ENCODE measurements at places on chromosomes 5 and 9.
A peak's percentile ranks its signal among the peaks of the same experiment; 100 is the strongest.

DNA sequence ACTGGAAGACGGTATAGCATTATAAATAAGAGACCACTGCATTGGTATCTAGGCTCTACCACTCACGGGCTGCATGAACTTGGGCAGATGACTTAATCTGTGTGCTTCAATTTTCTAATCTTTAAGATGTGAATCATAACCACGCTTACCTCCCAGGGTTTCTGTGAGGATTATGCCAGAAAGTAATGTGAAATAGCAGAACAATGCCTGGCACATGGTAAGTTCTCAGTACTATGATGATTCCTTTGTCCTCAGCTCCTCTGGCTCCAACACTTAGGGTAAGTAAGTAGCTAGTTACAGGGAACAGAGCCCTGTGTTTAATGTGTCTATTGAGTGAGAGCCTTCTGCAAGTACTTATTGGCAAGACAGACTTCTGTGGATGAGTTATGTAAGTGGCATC, 31.1 kb downstream of the POU4F3 start:
- no peak for DNase-seq

DNA sequence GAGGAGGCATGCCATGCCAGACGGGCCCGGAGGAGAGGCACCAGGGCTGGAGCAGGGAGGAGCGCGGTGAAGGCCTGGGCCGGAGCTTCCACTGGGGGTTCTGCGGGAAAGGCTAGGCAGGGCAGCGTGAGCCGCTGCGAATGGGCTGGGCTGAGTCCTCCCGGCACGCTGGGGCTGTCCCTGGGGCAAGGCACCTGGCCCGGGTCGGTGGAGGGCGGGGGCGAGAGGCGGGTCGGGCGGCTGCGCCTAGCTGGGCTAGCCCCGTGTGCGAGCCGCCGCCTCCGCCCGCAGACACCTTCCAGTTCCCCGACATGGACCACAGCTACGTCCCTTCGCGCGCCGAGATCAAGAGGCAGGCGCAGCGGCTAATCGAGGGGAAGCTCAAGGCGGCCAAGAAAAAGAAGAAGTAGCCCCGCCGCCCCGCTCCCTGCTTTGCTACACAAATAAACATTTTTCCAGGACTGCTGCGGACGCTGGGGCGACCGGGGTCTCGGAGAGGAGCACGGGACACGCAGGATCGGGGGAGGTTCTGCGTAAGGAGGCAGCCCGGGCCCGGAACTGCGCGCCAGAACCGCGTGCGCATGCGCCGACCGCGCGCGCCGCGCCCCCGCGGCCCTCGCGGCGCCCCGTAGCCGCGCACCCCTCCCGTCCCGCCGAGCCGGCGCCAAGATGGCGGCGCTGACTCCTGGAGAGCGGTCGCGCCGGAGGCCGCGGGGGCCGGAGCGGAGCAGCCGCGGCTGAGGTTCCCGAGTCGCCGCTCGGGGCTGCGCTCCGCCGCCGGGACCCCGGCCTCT, at the start of gene RABL6:
TSS of gene RABL6 (plus strand) at position 668 of the 794 bp plus-strand sequence. CDS start 249 bp downstream, outside the sequence.
- DNase-seq, result peak; percentile 57

DNA sequence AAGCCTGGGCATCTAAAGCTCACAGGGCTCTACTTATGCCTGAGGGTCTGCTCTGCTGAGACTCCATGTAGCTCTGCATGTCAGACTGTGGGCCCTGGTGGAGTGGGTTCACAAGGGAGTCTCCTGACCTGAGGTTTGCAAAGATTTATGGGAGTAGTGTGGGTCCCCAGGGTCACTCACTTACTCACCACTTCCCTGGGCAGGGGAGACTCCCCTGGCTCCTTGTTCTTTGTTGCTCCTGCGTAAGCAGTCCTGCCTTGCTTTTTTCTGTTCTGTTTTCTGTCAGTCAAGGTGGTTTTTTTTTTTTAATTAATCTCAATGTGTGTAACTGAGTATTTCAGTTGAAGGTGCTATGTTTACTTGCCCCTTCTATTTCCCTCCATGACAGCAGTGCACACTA, 256.6 kb downstream of the TMEM38B start:
- DNase-seq, result no peak

DNA sequence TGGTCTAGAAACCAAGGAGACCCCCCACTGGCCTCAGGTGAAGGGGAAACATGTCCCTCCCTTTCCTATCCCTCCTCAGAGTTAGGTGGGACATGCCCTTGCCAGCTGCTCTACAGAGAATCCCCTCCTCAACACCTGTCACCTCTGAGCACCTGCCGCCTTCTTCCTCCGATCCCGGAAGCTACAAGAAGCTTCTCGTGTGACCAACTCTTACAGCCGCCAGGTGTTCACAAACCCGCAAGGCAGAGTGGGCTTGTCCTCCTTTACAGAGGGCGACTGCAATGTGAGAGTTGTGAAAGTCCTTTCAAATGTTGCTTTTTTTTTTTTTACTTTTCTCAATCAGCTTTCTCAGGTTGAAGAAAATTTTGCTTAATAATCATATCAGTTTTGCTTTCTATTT, 3.7 kb upstream of the ICE1 start:
- no peak for DNase-seq

DNA sequence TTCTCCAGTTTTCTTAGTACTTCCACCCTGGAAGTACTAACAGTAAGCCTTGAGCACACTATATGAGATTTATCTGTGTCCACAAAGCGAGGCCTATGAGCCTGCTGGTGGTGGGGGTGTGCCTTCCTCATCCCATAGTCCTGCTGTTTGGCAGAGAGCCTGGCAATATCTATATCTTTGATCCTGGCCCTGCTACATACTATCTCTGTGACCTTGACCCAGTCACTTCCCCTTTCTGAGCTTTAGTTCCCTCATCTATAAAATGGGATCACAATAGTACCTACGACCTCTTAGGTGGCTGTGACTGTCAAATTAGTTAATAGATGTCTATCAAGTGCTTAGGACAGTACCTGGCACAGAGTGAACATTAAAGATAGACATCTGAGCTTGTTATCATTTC, 114.6 kb upstream of the SAP30L start:
- no peak for DNase-seq

DNA sequence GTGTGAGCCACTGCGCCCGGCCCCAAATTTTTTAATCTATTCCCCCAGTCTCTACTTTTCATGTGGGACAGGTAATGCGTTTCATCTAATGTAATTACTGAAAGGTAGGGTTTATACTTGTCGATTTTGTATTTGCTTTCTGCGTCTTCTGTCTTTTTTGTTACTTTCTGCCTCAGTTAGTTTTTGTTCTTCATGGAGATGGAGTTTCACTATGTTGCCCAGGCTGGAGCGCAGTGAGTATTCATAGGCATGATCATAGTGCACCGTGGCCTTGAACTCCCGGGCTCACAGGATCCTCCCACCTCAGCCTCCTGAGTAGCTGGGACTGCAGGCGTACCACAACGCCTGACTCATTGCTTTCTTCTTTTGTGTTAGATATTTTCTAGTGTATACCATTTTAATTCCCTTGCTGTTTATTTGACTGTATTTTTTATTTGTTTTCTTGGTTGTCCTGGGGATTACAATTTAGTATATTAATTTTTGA, 23.4 kb downstream of the EHMT1 start:
- no peak for DNase-seq

DNA sequence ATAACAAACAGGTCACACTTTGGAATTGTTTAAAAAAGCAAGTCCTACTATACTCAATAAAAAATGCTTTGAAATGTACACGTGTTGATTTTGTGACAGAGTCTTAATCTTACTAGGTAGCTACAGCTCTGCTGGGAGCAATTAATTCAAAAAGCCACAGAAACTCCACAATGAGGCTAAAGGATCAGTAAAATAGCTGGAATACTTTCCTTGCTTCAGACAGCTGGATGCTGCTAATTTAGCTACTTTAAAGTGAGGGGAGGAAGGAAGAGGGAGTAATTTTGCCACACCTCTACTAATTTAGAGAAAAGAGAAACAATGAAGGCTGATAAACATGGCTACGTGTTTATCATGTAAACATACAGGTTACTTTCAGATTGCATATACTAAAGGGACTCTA, 927.6 kb upstream of the DMAC1 start:
- DNase-seq, result no peak

DNA sequence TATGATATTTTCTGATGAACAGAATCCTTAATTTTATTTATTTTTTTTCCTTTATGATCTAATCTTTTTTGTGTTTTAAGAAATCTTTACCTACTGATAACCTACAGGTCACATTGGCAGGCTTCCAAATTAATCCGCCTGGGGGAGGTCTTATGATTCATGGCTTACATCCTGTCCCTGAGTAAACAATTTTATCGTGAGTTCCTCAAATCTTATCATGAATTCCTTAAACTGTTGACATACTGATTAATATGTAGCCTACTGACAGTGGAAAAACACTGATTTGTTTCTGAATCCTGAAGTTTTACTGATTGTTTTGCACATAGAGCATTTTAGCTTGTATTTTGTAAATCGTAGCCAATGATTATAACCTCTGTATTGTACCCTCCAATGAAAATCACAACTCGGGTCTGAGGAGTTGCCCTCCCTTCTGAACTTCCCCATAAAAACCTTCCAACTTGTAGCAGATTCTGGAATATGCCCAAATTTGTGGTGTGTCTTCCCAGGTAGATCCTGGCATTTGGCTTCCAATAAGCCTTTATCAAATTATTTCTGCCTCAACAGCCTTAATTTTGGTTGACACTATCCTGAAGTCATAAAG, 105.6 kb downstream of the VCAN start:
- DNase-seq, result no peak

DNA sequence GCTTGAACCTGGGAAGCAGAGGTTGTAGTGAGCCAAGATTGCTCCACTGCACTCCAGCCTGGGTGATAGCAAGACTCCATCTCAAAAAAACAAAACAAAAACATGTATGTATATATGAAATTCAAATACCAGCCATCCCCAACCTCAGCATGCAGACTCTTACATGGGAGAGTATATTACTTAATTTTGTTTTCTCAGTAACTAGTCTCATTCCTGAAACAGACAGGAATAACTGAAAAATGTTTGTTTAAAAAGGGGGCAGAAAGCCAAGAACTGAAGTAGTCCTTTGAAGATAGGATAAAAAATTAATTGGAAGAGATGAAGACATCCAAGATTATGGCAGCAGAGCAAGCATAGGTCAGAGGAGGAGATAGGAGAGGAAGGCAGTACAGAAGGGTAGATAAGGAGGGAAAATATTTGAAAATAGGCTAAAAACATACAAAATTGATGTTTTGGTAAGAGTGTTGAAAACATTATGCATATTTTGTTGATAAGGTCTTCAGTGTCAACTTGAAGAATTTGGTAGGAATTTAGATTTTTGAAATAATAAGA, 309.9 kb downstream of the MAT2B start:
- no peak for DNase-seq

DNA sequence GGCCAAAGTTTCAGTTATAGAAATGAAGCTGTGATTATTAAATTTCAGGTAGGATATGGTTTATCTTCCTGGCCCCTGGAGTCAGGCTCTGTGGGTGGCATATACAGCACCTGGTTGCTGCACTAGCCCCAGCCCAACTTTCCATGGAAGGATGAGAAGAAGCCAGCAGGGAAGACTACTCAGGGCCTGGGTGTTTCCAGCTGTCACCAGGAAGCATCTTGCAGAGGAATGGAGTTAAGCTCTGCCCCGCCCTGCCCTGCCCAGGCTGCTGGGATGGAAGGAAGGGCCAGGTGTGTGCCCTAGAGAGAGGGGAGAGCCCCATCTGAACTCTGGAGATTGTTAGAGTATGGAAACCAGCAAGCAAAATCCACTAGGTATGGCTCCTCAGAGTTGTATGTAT, 42.8 kb upstream of the FAT2 start:
- no peak for DNase-seq

DNA sequence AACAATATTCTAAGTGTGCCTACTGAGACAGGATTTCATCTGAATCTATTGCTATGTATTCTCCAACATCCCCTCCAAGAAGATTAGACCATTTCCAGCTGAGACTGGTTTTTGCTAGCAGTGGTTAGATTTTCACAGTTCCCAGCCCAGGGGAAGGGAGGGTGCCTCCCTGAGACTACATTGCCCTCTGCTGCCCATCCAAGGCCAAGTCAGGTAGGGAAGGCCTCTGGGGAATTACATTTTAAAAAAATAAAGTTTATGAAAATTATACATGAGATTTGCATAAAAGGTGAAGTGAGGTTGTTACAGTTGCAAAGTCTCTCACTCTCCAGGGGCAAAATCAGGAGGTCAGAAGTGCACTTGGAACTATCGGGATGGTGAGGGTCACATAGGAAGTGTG, 28.0 kb upstream of the SYK start:
- DNase-seq, result no peak

DNA sequence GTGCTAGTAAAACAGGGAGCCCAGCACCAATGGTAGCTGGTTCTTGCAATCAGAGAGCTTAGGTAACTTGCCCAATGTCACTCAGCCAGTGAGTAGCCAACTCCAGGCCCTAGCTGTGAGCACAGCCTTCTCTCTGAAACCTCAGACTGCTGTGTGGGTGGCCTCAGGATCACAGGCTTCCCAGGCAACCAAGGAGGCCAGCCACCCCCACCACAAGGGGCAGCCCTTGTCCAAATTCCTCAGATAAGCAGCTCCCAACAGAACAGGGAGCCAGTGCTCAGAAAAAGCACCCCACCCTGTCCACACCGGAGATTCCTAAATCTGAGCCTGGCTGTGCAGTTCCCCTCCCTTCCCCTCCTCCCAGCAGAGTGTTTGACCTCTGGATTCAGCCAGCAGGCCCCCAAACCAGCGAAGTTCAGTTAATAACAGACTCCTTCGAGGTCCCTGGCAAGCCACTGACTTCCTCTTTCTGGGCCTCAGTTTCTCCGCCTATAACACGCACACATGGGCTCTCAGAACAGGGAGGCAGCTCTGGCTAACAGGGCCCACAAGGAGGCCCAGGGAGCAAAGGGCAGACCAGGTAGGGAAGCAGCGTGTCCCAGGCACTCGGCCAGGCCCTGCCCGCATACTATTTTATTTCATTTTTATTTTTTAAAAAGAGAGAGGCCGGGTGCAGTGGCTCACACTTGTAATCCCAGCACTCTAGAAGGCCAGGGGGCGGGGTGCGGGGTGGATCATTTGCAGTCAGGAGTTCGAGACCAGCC, 2.7 kb downstream of the EEIG1 start:
- DNase-seq, result no peak

- DNase-seq, result peak; percentile 54
Observed at GRCh38 chr9:124617477-124618141, 110.4 kb upstream of the NR5A1 start.

- DNase-seq, result no peak
Observed at GRCh38 chr5:34524123-34524522, 132.0 kb upstream of the RAI14 start.

DNA sequence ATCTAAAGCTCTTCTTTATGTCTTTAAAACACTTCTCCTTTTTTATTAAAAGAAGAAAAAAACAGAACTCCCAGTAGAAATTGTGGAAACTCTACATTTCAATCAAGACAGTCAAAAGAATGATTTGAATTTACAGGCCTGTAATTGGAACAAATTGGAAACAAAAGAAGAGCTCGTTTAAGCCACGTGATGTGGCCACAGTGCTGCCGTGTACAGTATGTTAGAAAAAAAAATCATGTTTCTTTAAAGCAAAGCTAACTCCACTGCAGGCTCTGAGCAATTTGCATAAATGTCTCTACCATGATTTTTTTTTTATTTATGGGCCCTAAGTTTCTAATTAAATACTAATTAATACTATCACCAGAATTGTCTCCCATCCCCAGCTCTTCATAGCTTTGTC, 325.6 kb downstream of the ZSWIM6 start:
- no peak for DNase-seq
